ENCODE measurements at places on chromosomes 7 and 10. TPM values are rescaled to one million over a fixed set of nuclear protein-coding genes. Genes with fewer than 3 reads are reported as not detected.

The COL28A1 gene
- total RNA-seq = under 0.01 TPM

The ACBD7 gene
- 0.98 TPM for total RNA-seq

The ADAM12 gene
- 0.79 TPM for total RNA-seq

The TAS2R41 gene
- not detected for total RNA-seq

Measured in placental epithelial cell (primary cell).